Hindlimb muscle (tissue), 1 donor: ENCODE measurements at places on chromosomes 11 and 22.
A peak's percentile ranks its signal among the peaks of the same experiment; 100 is the strongest.

- peak; percentile 91 for DNase-seq
These were observed 355.3 kb upstream of the CCDC90B start for GRCh38 chr11:83641511-83641910.

GRCh38 chr11:19829109-19829837 lies 116.6 kb downstream of the NAV2 start:
- no peak for DNase-seq

- DNase-seq, result no peak
These were observed 10.4 kb downstream of the OR51B4 start for GRCh38 chr11:5291207-5291838.

GRCh38 chr11:88739524-88739923 lies 326.3 kb downstream of the GRM5 start:
- DNase-seq, result no peak

DNA sequence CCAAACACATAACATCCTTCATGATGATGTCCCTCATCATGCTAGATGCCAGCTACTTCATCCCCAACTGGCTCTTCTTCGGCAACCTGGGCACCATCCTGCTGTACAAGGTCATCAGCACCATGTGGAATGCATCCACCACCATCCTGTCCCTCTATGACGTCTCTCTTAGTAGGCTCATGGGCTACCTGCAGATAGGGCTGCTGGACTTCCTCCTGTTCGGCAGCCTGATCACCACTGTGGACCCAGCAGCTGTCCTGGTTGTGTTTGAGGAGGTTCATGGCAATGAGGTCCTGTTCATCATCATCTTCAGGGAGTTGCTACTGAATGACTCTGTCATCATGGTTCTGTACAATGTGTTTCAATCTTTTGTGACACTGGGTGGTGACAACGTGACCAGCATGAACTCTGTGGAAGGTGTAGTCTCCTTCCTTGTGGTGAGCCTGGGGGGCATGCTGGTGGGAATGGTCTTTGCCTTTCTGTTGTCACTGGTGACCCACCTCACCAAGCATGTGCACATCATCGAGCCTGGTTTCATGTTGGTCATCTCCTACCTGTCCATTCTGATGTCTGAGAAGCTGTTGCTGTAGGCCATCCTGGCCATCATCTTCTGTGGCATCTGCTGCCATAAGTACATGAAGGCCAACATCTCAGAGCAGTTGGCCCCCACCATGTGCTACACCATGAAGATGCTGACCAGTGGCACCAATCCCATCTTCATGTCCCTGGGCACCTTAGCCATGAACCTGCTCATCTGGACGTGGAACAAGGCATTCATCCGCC lies 120.7 kb upstream of the SERPIND1 start:
- DNase-seq, result no peak
